Esophagus squamous epithelium (tissue), 5 donors: ENCODE measurements at places on chromosomes 7 and 10. TPM values are rescaled to one million over a fixed set of nuclear protein-coding genes. Genes with fewer than 3 reads are reported as not detected.
A peak's percentile ranks its signal among the peaks of the same experiment; 100 is the strongest.

OR2A7 gene
- total RNA-seq = 3.4 TPM

DNA sequence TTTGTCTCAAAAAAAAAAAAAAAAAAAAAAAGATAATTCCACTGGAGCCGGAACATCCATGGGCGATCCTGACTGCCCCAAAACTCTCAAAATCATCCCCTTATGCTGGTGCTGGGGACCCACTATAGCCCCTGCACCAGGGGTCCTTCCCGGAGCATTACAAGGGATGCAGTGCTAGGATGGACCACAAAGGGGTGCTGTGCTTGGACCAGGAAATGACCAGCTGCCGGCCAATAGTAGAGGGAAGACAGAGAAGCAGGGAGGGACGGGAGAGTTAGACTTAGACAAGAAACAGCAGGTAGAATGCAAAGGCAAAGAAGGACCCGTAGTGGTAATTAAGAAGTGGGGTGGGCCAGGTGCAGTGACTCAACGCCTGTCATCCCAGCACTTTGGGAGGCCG is 40.5 kb downstream of the RCC1L start:
- no peaks in the 10 kb centered on the region for H3K4me1 ChIP-seq
- H3K27me3 ChIP-seq = no peaks in the 10 kb centered on the region
- H3K4me3 ChIP-seq = no peak overlapping the region
- no peak for DNase-seq
- no peaks in the 10 kb centered on the region for H3K36me3 ChIP-seq

CAMK2B gene
- total RNA-seq = 0.76 TPM

DNA sequence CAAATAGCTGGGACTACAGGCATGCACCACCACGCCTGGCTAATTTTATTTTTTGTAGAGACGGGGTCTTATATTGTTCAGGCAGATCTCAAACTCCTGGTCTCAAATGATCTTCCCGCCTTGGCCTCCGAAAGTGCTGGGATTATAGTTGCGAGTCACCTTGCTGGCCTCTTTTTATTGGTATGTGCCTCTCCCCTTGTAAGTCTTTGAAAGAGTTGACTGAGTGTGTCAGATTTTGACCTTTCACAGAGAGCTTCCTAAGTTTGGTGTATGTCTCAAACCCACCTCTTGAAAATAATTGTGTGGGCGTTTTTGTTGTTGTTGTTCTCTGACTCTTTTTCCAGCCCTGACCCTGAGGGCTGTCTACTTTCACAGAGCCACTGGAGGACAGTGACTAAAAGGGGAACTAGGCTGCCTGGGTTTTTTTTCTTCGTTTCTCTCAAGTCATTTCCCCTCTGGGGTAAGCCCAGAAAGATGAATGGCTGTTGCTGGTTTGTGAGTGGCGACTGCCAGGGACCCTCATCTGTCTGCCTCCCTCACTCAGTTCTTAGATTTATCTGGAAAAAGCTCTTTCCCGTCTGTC is 262.8 kb downstream of the ZEB1 start:
- no peaks in the 10 kb centered on the region for H3K27me3 ChIP-seq
- no peak overlapping the region for H3K4me3 ChIP-seq
- H3K4me1 ChIP-seq = peaks cover 25% of the 10 kb centered on the region
- H3K36me3 ChIP-seq = no peaks in the 10 kb centered on the region
- no peak for DNase-seq
- H3K27ac ChIP-seq = peak overlapping the region; percentile 44

DNA sequence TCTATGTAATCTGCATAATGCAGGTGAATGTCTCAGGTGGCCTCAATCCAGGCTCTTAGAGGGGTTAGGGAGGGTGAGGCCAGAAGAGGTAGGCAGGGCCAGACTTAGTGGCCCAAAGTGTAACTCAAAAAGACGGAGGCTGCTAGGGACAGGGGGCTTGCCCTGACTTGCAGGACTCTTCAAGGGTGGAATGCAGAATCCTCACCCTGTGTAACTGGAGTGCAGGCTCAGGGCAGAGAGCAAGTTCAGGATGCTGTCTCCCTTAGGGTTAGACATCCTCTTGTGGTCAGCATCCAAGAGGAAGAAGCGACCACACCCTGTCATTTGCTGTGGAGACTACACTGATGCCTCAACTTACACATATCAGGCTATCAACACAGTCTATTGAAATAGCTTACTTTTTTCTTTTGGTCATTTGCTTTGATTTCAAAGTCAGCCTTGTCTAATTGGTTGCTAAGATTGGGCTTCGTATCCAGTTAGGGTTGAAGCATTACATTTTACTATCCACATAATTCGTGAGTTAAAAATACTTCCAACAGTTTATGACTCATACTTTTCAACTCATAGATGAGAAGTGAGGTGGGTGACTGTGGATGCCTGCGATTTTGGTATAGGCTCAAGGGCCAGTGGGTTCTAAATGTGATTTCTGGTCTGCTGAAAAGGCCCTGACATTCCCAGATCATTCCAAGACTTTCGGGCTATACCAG is 563.6 kb downstream of the SUGCT start:
- no peaks in the 10 kb centered on the region for H3K27me3 ChIP-seq
- H3K36me3 ChIP-seq = no peaks in the 10 kb centered on the region
- H3K4me3 ChIP-seq = no peak overlapping the region
- no peak for DNase-seq

CALHM3 gene
- not detected for total RNA-seq

GRCh38 chr7:108285003-108285368 is 154.8 kb upstream of the LAMB4 start:
- H3K36me3 ChIP-seq = no peaks in the 10 kb centered on the region
- H3K27ac ChIP-seq = peak overlapping the region; percentile 51
- DNase-seq = no peak
- H3K27me3 ChIP-seq = no peaks in the 10 kb centered on the region

GRCh38 chr7:123209786-123210185 is 10.0 kb upstream of the SLC13A1 start:
- no peaks in the 10 kb centered on the region for H3K4me1 ChIP-seq
- no peak overlapping the region for H3K27ac ChIP-seq
- no peaks in the 10 kb centered on the region for H3K36me3 ChIP-seq
- DNase-seq = no peak

- no peak for DNase-seq
- peak overlapping the region; percentile 74 for H3K4me3 ChIP-seq
- H3K27ac ChIP-seq = peak overlapping the region; percentile 66
- H3K36me3 ChIP-seq = peaks cover 38% of the 10 kb centered on the region
- H3K4me1 ChIP-seq = peaks cover 26% of the 10 kb centered on the region
Observed at GRCh38 chr10:44974082-44974627, 4.5 kb downstream of the DEPP1 start.
